HS-5 (cell line): ENCODE measurements at places on chromosomes 3 and 15.

DNA sequence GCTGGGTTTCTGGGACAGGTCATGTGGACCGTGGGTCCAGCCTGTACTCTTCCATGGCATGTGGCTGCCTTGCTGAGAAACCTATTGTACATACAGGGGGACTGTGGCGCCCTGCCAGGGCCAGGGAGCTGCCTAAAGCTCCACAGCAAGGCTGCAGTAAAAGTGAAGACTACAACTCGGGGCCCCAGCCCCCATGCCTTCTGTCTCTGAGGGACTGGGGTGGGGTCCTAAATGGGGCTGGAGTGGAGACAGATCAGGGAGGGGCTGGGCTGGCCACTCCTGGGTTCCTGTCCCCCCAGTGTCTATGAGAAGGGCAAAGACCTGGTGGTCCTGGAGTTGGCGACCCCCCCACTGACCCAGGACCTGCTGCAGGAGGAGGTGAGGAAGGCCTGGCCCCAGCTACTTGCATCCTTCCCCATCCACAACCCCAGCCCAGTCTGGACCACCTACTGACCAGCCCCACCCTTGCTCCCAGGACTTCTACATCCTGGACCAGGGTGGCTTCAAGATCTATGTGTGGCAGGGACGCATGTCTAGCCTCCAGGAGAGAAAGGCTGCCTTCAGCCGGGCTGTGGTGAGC, 7.3 kb downstream of the VILL start:
- no peak for DNase-seq

DNA sequence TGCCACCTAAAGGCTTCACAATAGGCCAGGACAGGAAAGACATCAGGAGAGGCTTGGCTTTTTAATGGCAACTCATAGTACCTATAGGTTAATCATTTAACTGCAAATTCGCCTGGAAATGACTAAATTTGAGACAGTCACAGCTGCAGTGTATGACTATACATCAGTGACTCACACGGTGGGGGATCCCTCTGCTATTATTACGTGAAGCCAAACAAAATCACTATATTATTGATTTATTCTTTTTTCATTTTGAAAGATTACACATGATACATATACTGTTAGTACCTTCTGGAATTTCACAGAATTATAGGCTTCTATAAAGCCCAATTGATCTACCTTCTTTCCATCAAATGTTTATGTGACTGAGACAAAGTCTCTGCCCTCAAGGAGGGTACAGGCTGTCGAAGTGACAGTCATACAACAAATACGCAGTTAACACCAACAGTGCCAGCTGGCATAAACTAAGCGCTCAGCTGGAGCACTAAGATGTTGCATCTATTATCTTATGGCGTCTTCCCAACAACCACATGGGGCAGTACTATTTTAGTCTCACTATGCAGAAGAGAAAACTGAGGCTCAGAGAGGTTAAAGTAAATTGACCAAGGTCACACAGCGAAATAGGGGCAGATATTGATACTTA, 82.0 kb upstream of the LMOD3 start:
- peak; percentile 37 for DNase-seq

- no peak for DNase-seq
Measured at GRCh38 chr3:37272741-37273140, 98.4 kb upstream of the LRRFIP2 start.

- no peak for DNase-seq
Measured at GRCh38 chr3:72086042-72086742, 301.2 kb upstream of the PROK2 start.
